Fibroblast of the aortic adventitia (primary cell): ENCODE measurements at places on chromosomes 6 and 20.
A peak's percentile ranks its signal among the peaks of the same experiment; 100 is the strongest.

GRCh38 chr20:38337561-38338140, 8.6 kb upstream of the LBP start:
- DNase-seq = no peak

DNA sequence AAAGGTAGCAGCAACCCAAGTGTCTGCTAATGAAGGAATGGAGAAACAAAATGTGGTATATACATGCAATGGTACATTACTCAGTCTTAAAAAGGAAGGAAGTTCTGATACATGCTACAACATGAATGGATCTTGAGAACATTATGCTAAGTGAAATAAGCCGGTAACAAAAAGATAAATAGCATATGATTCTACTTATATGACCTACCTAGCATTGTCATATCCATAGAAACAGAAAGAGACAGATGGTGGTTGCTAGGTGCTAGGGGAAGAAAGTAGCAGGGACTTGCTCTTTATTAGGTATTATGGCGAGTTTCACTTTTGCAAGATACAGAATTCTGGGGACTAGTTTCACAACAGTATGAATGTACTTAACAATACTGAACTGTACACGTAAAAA, 46.6 kb downstream of the UBR2 start:
- DNase-seq = no peak

DNA sequence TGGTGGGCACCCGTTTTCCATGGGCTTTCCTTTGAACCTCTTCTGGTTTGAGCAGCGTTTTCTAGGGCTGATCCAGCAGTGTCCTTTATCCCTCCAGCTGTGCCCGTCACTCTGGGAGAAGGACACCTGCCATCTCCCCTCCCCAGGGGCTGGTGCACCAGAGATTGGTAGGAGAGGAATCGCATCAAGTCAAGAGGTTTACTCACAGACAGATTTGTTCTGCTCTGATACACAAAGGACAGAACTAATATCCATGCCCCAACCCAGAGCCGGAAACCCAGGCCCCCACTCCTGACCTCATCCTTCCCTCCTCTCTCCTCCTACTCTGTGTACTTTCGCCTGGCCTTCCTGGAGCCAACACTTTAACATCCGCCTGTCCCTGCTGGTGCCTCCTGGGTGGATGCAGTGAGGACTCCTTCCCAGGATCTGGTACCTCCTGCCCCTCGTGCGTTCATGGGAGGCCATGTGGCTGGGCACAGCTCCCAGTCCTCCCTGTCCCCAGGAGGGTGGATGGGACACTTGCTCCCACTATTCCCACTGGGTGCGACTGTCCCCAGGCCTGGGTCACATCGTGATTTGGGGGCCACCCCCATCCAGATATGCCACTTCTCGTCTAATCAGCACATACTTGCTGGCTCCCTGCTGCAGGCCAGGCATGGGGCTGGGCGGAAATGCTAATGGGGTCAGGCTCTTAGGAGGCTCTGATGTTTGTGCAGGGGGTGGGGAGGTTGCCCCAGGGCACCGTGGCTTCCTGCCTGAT, 286.3 kb downstream of the CDH4 start:
- no peak for DNase-seq

DNA sequence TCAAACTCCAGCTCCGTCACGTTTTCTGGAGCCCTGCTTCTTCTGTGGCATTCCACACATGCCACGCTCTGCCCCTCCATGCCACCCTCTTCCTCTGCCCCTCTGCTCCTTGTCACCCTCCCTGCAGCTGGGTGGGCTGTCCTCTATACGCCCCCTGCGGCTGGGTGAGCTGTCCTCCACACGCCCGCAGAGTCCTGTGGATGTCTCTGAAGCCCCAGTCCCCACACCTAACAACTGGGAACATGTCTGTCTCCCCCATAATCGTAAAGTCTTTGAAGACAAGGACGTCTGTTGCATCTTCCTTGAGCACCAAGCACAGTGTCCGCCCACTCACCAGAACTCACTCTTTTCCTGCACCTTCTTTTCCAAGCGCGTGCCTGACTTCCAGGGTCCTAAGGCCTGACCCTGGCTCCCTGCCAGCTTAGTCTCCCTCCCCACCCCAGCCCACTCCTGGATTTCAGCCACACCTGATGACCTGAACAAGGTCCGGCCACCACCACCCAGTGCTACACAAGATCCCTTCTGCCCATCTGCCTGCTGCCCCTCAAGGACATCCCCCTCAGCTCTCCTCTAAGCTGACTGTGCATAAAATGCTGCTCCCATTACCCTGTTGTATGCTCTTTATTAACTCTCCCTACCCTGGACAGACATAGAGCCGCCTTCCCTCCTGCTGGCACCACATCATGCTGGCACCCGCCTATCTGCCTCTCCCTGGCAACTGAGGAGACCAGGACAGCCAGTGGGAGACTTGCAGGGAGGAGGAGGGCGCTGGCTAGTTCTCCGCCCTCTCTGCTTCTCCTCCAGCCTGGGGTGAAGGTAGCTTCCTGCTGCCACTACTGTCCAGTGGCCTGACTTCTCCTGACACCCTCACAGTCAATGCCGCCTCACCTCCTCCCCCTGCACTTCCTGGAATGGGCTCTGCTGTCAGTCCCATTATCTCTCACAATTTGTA, 10.7 kb upstream of the PRR18 start:
- no peak for DNase-seq

- DNase-seq = peak; percentile 12
These were observed 411 bp downstream of the DSN1 start for GRCh38 chr20:36773107-36773596.

DNA sequence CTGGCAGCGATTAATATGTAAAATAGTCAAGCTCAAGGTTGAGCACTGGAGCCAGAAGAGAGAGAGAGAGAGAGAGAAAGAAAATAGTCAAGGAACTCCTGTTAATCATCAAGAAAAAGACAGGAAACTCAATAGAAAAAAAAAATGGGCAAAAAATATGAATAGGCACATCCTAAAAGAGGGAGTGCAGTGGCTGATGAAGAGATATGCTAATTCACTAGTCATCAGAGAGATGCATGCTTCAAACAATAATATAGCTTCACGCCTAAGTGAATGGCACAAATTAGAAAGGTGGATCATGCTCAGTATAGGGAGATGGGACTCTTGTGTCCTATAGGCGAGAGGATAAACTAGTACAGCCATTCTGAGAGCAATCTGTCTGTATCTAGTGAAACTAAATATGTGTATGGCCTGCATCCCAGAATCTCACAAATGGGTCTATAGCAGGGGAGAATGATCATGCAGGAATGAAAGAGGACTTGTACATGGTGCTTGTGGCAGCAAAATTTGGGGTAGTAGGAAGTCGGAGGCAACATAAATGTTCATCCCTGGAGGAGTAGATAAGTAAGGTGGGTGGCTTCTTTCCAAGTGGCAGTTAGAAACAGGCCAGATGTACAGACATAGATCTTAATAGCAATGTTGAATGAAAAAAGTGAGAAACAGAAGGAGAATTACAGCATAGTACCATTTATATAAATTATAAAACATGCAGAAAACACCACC, 176.8 kb downstream of the VEGFA start:
- DNase-seq = no peak

- DNase-seq = no peak
These were observed 157.5 kb upstream of the AHI1 start for GRCh38 chr6:135655055-135655454.

GRCh38 chr6:136188486-136188885, 61.6 kb downstream of the MTFR2 start:
- DNase-seq = no peak

GRCh38 chr6:31037169-31037568, 26.9 kb downstream of the MUC22 start:
- DNase-seq = no peak

GRCh38 chr6:10684618-10685017, 9.8 kb downstream of the C6orf52 start:
- DNase-seq = no peak

DNA sequence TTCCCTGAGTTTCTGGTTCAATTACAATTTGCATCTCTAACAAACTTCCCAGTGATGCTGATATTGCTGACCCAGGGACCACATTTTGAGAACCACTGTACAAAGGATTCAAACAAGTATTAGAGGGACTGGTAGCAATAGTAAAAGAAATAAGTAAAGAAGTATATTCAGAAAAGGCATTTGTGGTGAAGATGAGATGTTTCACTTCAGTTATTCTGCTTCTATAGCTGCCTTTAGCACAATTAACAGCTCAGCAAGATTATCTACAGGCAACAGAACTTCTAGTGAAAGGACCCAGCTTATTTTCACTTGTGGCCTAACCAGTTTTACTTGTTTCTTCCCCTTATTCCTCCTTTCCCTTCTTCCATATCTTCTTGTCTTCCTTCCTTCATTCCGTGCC, 149.4 kb downstream of the PHF3 start:
- no peak for DNase-seq

GRCh38 chr20:38159957-38160756, 4.9 kb downstream of the TGM2 start:
- no peak for DNase-seq

DNA sequence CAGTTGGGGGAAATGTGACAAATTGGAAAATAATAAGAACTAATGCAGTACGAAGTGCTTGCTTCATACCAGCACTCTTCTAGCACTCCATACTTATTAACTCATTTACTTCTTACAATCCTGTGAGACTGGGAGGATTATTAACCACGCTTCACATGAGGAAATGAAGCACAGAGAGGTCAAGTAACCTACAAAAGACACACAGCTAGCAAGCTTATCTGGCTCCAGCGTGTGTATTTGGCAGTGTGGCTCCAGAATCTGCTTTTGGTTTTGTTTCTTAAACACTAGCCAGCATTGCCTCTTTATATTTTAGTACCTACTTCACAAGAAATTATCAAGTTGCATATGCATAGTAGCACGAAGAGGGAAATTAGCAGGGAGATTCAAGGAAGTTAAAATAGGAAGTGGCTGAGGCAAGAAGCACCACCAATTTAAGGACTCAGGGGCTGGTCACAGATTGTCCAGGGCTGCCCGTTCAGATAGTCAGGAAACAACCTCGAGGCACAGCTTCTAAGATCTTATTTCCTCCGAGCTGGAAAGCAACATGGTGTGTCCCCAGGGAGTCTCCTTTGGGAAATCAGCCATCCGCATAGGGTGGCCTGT, 302.7 kb upstream of the PRDM1 start:
- DNase-seq = no peak

DNA sequence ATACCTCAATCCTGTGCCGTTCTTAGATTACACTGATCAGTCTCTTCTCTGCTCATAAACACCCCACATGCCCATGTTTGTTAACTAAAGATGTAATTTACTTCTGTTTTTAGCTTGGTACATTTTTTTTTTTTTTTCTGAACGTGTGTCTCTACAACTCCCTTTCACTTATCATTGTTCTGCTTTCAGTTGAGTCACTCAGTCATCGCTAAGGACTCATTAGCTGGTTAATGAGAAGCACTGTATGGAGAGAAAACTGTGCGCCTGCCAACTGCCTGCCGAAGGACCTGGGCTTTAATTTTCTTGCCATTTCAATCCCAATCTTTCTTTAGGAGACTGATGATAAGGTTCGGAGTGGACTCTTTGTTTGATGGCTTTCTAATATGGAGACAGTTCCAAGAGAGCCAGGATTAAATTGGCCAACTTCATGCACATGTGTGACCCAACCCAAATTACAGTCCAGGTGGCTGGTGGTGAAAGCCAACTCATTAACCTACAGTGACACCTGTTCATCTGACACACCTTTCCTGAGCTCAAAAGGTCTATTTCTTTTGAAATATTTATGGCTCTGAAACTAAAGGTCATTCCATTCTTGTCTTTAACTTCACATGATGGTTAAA, 334.1 kb downstream of the BCKDHB start:
- no peak for DNase-seq
